ENCODE measurements at places on chromosomes 1 and 21.

DNA sequence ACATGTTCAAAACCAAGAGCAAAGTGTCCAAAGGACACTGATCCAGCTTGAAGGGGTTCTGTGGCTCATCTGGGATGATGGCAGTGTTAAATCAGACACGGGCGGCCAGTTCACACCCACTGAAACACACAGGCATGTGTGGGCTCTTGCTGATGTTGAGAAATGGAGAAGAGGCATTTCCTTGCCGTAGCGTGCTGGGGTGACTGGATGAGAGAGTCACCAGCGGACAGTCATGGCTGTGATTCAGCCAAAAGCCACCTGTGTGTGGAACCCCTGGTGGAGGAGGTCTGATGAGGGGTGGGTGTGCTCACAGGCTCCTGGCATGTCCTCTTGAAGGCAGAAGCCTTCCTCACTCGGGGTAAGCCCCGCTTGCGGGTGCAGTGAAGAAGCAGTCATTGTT is 7.2 kb downstream of the C1orf35 start:
- DNase-seq, result no peak

- DNase-seq, result no peak
These were observed 1128.1 kb downstream of the BRINP3 start for GRCh38 chr1:189349607-189350006.

- DNase-seq, result peak; percentile 16
These were observed 6.3 kb upstream of the INAVA start for GRCh38 chr1:200888349-200888838.

GRCh38 chr1:233909195-233909594 is 4.7 kb downstream of the SLC35F3 start:
- DNase-seq, result no peak

DNA sequence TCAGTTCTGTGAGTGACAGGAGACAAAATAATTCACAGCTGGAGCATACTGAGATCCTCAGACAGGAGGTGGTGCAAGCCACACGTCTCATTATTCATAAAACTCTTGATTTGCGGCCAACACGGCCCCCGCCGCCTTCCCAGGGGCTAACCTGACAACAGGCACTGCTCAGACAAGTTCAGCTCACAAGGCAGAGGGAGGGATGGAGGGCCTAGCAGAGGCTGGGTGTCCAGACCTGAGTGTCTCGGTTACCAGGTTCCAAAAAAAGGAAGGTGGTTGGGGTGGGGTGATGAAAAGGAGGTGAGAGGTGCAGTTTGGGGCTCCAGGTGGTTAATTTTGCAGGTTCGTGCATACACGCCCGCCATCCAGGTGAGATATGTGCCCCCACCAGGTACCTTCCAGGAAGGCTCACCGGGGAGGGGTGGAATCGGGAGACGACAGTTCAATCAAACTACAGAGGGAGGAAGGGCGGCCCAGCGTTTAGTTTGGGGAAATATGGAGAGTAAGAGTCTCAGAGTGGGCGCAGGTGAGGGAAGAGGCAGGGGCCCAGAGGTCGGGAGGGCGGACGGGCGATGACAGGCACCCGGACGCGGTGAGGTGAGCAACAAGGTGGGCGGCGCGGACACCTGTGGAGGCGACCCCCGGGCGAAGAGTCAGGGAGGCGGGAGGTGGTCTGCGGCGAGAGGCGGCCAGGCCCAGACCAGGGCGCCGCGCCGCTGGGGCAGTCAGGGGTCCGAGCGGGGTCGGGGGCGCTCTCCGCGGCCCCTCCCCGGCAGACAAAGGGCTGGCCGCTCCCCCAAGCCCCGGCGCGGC is 629 bp downstream of the CTNNBIP1 start:
- peak; percentile 30 for DNase-seq

DNA sequence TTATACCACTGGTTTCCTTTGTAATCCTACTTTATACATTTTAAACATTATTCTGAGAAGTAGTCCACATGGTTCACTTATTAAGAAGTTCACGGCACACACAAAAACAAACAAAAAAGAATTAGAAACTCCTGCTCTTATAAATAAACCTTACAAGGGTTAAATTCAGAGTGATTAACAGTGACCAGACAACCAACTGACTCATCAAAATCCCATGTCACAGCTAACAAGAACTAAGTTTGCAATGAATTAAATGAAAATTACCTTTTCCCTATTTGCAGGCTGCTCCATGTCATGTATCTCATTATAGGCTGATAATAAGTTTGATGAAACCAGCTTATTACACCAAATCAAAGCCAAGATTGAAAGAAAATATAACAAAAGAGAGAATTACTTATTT is 77.5 kb downstream of the PUM1 start:
- DNase-seq, result no peak

DNA sequence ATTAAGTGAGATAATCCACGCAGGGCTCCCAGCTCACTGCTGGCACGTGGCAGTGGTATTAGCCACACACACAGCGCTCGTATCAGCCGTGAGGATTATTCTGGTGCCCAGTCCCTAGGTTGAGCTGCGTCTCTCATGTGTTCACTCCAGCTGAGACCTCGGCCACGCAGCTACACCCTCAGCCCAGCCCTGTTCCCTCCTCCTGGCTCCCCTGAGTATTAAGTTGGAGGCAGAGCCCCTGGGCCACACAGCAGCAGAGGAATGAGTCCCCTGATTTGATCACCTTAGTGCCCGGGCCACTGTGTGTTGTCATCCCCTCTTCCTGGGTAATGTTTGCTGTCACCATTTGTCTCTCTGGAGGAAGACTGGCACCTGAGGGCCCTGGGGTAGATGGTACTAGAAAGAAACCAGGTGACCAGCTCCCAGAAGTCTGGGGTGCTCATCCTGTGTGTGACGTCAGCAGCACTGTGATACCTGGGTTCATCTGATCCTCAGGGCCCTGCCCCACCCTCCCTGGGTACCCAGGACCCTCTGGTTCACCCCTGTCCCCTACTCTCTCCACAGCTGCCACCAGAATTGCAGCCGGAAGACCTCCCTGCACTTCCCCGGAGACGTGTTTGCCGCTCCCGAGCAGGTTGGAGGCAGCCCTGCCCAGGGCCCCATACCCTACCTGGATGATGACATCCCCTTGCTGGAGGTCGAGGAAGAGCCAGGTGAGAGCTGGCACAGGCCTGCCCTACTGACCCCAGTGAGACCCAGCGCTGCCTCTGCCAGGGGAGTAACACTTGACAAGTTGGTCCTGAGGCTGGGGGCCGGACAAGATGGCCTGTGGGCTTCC is 40.1 kb downstream of the DISP3 start:
- DNase-seq, result no peak

DNA sequence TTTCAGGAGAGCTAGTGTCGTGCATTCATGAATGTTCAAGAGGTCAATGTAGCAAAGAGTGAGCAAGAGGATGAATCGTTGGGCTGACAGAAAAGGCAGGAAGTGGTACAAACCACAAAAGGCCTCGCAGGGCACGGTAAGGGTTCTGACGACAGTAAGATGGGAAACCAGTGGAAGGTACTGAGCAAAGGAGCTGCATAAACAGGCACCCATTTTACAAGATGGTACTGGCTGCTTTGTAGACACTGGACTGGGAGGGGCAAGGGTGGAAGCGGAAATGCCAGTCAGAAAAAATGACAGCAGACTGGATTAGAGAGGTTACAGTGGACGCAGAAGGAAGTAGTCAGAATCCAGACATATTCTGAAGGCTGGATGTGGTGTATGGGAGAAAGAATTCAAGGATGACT is 123.5 kb downstream of the PTPN14 start:
- DNase-seq, result no peak

DNA sequence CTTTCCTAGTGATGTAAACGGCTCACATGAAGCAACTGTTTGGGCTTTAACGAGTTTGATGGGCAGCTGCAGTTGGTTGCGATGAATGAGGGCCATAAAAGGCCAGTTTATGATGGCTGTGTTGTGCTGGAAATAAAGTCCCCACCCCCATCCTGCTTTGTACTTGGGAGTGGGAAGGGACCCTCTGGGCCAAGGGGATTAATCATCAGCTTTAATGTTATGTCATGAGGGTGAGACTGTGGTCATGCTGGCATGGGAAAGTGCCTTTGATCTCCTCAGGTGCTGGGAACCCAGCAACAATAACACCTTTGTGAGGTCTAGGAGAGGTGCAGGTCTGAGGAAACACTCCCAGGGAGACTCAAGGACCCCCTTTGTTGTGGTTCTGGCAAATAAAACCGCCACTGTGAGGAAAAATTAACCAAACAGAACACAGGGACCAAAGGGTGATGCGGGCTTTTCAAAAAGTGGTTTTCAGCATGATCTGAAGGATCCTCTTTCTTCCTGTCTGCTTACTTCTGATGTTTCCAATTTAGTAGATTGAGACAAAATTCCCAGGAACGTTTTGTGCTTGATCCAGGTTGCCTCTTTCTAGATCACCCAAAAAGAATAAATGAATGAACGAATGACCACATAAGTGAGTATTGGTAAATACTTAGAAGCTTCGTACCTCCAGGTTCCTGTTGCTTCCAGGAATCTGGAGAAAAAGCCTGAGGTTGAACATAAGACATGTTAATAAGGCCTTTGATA is 257.8 kb upstream of the HOOK1 start:
- no peak for DNase-seq

GRCh38 chr1:26959722-26960624 is at the start of gene KDF1:
Gene KDF1 (minus strand): TSS chr1:26960468. CDS start chr1:26952380, 8,088 bp downstream.
- DNase-seq, result peak; percentile 69

GRCh38 chr1:22749919-22750684 is 39.5 kb downstream of the EPHB2 start:
- peak; percentile 57 for DNase-seq

DNA sequence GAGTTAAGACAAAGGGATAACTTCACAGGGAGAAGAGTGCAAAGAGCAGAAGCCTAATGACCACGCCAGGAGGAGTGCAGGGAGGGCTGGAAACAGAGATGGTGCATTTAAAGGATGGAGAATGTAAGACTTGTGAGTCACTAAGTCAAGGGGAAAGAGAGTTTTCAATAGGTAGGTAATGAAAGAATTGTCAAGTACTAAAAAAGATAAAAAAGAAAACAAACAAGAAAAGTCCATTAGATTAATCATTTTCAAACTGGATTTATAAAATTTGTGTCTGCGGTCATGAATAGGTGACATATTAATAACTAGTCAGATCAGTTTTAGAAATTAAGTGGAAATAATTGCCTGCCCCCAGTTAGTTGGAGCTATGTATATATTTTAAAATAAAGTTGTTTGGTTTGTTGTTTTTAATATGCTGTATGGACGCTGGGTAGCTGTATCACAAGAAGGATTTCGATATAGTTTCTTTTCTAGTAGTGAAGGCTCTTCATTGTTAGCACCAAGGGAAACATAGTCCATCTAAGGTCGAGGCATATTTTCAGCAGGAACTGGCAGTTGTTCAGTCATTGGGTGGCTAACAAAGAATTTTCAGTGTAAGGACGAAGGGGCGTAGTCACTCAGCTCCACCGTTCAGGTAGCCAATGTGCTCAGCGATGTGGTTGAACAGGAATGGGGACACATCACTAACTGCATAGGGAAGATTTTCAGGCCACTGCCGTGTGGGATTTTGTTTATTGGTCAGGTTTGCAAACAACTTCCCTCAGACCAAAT is 203.0 kb downstream of the TGFB2 start:
- no peak for DNase-seq

DNA sequence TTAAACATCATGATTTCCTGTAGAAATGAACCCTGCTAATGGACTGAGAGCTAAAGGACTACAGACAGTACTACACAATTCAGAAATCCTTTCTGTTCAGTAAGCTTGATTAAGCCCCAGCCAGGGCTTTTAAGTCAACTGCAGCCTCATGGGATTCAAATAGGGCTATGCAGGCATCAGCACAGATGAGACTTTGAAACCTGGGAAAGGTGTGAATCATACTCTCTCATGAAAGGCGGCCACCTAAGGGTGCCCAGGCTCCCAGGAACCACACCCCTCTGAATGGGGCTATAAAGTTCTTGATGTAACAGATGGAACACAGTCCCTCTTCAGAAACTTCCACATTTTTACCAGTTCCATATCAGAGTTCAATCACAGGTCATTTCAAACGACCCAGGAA is 7.6 kb downstream of the SIPA1L2 start:
- no peak for DNase-seq

- DNase-seq, result no peak
These were observed 5.8 kb upstream of the MPZL1 start for GRCh38 chr1:167716000-167716271.

DNA sequence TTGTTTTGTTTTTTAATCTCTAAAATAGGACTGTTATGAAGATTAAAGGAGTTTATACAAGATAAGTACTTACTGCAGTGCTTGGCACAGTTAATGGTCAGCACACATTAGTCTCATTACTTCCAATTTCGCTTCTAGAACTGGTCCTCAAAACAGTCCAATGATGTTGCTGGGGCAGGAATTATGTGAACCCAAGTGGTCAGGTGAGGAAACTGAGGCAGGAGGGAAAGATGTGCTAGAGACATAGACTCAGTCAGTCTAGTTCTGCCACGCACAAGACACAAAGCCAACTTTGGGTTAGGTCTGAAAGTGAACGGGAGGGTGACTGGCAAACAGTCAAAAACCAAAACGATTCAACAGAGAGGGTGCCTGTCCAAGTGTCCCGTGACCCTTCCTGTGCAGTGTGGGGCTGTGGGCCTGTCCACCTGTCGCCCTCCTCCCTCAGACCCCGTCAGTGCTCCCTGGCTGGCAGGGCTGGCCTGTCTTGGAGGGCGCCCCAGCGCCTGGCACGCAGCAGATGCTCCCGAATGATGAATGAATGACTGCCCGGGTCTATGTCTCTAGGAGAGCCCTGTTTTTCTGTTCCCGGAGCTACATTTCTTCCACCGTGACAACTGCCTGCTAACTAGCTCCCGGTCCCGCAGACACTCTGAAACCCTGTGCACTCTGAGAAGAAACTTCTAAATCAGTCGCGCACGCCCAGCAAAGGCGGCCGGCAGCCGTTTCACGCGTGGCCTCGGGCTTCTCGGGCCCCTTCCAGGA is 2.4 kb downstream of the LRP8 start:
- no peak for DNase-seq

DNA sequence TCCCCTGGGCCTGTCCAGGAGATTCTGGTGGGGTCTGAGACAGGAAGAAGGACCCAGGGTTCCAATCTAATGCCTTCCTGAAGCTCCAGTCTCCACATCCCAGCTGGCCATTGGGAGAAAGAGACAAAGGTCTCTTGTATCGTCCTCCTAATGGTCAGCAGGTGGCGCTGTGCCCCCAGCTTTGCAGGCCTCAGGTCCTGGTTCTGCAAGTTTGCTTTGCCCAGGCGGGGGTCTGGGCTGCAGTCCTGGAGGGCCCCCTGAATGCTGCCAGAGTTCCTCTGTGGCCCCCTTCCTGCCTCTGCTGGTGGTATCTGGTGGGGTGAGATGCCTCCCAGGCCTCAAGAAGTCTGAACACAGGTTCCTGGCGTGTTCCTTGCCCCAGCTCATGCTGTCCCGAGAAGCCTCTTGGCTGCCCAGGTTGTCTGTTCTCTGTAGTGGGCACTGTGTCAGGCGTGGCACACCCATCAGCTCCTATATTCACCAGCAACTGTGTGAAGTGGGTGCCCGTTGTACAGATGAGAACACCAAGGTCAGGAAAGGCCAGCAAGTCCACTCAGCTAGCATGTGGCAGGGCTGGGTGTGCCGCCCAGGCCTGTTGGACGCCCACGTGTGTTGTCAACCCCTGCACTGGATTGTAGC is 33.8 kb upstream of the CSF3R start:
- peak; percentile 86 for DNase-seq

- DNase-seq, result no peak
These were observed 53.5 kb downstream of the ST3GAL3 start for GRCh38 chr1:43760745-43761317.

All from neural progenitor cell (in vitro differentiated cells).